ENCODE measurements at places on chromosomes 1 and 21.

- no peak for DNase-seq
These were observed 45.3 kb upstream of the SIPA1L2 start for GRCh38 chr1:232675260-232675659.

DNA sequence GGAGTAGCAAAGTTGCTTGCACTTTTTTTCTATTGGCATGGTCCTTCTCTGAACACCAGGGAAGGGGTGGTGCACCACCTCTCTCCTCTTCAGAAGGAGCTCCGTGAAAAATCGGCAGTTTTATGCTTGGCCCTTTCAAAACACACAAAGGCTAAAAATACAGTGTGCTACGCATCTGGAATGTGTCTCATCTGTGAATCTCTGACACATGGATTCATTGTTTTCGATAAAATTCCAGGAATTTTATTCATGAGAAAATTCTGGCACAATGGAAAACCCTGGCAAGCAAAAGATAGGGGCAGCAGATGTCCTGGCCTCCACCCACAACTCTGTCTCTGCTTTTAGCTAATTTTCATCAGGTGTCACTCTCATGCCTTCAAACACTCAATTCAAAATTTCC is 42.9 kb downstream of the ERG start:
- DNase-seq, result peak; percentile 63

GRCh38 chr1:243718022-243718421 is 132.0 kb downstream of the AKT3 start:
- DNase-seq, result no peak

DNA sequence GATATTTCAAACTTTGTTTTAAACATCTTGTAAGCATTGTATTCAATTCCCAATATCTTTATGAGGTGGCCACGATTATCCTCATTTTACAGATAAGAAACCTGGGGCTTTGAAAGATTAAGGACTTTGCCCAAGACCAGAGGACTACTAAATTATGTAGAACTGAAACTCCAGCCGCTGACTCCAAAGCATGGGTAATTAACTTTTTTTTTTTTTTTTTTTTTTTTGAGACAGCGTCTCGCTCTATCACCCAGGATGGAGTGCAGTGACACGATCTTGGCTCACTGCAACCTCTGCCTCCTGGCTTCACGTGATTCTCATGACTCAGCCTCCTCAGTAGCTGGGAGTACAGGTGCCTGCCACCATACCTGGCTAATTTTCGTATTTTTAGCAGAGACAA is 68.7 kb downstream of the ALG14 start:
- DNase-seq, result no peak

DNA sequence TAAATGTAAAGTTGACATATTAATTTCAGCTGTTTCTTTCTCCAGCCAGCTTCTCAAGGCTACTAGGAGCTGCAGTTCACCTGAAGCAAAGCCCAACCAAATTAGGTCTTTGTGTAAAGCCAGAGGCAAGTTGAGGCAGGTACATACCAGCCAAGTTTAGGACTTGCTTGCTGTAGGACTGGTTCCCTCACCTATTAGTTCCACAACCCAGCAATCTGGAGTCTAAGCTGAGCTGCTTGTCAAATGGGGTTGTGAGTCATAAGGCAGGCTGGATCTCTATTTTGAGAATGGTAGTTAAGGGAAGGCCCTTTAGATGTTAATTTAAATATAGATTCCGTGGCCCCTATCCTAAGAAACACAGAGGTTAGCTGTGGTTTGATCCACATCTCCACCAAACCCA is 7.6 kb upstream of the FLG2 start:
- DNase-seq, result no peak

DNA sequence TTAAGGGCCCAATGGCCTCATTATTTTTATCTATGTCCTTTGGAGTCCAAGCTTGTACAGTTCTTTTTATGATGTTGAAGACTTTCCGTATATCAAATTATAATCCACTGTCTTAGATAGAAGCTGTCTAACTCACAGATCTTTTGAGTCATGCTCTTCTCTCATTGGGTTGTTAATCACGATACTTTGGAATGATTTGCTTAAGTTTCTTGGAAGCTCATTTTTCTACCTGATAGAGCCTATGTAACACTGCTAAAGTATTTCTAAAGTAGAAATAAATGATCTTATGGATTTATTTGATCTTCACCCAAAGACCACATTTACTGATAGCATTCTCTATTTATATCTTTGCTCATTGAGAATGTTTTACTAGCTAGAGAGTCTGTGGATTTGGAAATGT is 1554.1 kb downstream of the PLA2G4A start:
- DNase-seq, result no peak

GRCh38 chr1:82517586-82517985 is 716.9 kb downstream of the ADGRL2 start:
- DNase-seq, result no peak

GRCh38 chr1:184940226-184940625 is 34.1 kb downstream of the NIBAN1 start:
- no peak for DNase-seq

- no peak for DNase-seq
These were observed 66.5 kb downstream of the PLXNA2 start for GRCh38 chr1:208177656-208178055.

GRCh38 chr1:21321963-21322680 is 31.9 kb upstream of the ECE1 start:
- no peak for DNase-seq

DNA sequence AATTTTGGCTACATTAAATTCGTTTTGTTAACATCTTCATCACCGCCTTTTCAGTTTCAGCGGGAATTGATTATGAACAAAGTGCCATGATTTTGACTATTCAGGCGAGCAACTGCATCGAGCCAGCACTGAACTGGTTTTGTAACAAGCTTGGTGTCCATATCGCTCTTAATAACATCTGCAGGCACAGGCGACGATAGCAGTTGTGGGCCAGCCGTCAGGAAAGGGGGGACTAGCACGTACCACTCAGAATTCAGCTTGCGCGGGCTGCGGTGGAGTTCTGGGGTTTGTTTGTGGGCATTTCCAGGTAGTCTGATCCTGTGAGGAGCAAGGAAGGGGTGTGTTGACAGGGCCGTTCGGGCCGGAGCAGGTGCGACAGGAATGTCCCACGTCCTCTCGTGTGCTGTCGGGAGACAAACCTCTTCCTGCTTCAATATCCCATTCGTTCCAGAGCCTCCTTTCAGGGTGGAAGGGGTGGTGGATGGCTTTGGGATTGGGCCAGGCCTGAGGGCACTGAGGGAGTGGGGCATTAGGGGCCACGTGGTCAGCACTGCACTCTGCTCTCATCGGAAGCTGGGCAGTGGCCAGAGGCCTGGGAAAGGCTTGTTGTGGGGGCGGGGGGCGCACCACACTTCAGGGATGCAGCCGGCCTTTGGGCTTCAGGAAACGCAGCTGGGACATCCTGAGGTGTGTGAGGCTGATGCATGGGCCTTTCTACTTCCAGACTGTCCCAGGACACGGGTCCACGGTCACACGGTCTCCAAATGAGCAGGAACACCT is 39.1 kb downstream of the SKI start:
- no peak for DNase-seq

GRCh38 chr1:38250356-38250755 is 203.8 kb upstream of the POU3F1 start:
- no peak for DNase-seq

DNA sequence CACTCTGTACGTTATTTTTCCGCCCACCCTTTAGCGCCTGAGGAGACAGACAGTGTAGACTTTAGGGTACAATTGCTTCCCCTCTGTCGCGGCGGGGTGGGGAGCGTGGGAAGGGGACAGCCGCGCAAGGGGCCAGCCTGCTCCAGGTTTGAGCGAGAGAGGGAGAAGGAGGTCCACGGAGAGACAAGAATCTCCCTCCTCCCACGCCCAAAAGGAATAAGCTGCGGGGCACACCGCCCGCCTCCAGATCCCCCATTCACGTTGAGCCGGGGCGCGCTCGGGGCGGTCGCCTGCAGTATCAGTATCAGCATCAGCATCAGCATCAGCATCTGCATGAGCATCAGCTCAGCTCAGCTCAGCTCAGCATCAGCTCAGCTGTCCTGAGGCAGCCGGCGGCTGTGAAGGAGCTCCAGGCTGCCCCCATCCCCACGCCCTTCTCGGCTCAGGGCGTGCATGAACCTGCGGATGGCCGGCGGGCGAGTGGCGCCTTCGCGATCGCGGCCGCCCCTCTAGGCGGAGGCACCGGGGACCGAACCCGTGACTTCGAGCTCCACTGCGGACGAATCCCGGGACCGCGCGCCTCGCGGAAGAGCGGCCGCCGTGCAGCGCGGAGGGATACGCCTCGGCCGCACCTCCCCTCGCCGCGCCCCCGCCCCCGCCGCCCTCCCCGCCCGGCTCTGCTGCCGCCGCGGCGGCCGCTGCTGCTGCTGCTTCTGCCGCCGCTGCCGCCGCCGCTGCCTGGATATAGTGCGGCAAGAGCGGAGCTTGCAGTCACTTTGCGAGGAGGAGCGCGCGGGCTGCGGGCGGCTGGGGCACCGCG is at the start of gene NCAM2:
TSS of gene NCAM2 (plus strand) at position 774 of the 820 bp plus-strand sequence.
- no peak for DNase-seq

GRCh38 chr1:108653431-108654105 is 7.3 kb downstream of the HENMT1 start:
- DNase-seq, result no peak

GRCh38 chr1:58441699-58442098 is 104.8 kb downstream of the OMA1 start:
- DNase-seq, result no peak

DNA sequence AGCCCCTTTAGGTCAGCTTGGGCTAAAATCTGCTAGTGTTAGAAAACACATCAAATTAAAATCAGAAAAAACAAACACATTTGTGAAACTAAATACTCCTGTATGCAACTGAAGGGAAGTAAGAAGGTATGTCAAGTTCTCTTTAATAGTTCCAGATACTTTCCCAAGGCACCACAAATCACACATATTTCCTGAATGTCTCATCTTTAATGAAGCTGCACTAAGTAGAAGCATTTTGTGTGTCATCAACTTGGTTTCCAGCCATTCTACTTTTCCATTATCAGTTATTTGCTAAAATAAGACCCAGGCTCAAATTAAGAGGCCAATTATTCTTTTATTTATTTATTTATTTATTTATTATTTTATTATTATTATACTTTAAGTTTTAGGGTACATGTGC is 34.7 kb downstream of the CRB1 start:
- no peak for DNase-seq

DNA sequence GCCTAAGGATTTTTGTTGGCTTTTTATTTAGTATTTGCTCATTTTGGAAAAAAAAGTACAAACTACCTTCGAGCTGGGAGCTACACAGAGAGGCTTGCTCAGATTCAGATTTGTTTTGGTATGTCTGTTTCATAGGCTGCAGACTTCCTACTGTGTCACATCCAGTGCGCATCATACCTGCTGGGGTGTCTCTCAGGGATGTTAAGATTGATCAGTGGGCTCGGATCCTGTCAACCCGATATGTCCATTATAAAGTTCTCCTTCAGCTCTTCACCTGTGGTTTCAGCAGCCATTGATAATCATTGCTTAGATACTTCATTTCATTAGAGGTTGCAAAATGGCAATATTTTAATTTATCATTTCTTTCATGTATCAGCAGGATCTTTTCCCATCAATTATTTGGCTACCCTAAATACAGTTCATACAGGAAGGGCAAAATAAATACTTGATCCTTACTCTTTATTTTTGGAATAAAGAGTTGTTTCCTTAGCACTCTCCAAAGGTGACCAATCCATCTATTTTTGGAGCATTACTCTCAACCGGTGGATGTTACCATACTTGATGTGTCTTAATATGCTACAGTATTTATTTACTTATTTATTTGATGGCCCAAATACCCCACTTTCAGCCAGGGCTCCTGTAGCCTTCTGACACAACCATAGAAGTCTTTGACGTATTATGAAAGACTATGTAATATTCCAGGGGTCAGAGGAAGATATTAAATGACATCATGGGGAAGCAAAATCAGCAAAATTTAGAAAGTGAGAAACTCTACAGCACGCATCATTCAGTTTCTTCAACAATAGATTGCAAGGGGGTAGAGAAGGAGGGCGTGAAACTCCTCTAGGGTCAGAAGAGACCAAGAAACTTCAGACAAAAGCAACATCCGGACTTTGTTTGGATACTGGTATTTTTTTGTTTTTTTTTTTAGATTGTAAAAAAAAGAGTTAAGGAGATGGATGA is 55.3 kb upstream of the HNRNPU start:
- DNase-seq, result no peak

GRCh38 chr1:28143496-28144202 is 32.8 kb downstream of the PTAFR start:
- DNase-seq, result no peak

GRCh38 chr1:93346421-93346993 is 800 bp downstream of the DR1 start:
- DNase-seq, result peak; percentile 47

DNA sequence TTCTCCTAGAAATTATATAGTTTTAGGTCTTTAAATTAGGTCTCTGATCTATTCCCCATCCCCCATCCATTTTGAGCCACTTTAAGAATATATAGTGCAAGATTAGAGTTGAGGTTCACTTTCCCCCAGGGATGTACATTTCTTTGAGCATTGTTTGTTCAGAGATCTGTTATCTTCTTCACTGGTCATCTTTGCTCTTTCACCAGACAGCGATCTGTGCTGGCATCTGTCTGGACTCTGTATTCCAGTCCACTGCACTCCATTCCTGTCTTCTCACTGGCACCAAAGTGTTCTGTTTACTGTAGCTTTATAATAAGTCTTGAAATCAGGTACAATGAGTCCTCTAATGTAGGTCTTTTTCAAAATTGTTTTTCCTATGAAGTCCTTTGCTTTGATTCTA is 112.5 kb downstream of the PCBP3 start:
- DNase-seq, result no peak

DNA sequence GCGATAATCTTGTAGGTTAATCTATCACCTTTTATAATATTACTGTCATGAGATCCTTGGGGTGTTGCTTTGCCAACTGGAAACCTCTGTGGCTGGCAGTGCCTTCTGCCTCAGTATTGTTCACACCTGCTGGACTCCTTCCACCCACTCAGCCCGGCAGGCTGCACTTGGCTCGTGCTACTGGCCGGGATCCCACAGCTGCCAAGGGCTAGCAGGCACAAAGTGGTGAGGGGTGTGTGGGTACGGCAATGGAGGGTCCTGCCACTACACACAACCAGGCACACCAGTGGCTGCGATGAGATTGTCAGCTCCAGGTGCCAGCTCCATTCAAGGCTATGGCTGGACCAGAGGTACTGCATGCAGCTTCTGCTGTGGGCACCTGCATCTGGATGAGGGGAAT is 191.2 kb upstream of the LYPLAL1 start:
- DNase-seq, result no peak

GRCh38 chr1:12327566-12327965 is 97.7 kb downstream of the VPS13D start:
- no peak for DNase-seq

- DNase-seq, result no peak
These were observed 5.0 kb downstream of the DNAJC16 start for GRCh38 chr1:15531682-15532081.

GRCh38 chr21:19123053-19123452 is 719.5 kb upstream of the TMPRSS15 start:
- no peak for DNase-seq

- no peak for DNase-seq
These were observed 23.2 kb upstream of the RGSL1 start for GRCh38 chr1:182426442-182427430.

Data from SJSA1 (cell line).